ENCODE measurements at places on chromosomes 5 and 9. TPM values are rescaled to one million over a fixed set of nuclear protein-coding genes. Genes with fewer than 3 reads are reported as not detected.

DNA sequence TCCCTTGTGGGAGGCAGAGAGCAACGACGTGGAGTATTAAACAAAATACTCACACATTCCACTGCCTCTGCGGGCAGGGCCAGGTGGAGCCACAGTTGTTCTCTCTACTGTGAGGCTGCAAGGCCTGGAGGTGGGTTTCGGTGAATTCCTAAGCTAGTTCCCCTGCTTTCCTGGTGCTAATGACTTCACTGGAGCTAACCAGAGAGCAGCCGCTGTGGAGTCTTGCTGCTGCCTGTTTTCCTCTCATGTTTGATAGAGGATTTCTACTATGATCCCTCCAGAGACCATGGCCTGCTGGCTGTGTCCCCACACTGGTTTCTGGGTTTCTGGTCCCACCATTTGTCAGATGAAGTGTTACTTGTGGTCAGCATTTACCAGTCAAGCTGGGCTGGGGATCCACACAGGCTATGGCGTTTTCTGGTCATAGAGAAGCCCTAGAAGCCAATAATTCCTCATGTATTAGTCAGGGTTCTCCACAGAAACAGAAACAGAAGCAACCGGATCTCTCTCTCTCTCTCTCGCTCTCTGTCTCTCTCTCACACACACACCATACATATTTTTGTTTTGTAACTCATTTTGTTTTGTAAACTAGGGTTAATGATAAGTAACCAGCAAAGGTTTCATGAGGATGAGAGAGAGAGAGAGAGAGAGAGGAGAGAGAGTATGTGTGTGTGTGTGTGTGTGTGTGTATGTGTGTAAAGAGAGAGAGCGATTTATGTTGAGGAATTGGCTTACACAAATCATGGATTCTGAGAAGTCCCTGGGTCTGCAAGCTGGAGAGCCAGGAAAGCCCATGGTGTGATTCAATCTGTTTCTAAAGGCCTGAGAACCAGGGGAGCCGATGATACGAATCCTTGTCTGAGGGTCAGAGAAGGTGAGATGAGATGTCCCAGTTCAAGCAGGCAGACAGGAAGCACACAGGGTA, 403.0 kb downstream of the GADD45G start:
- H3K4me1 ChIP-seq = no peaks in the 10 kb centered on the region
- no peak for DNase-seq
- no peak overlapping the region for H3K4me3 ChIP-seq
- peaks cover 4% of the 10 kb centered on the region for H3K27me3 ChIP-seq
- peaks cover 2% of the 10 kb centered on the region for H3K36me3 ChIP-seq
- H3K27ac ChIP-seq = no peak overlapping the region

ENTPD2 gene
- not detected for total RNA-seq

GRCh38 chr5:53133020-53133419, 23.5 kb upstream of the MOCS2 start:
- no peak for DNase-seq
- H3K27me3 ChIP-seq = no peaks in the 10 kb centered on the region
- no peaks in the 10 kb centered on the region for H3K4me1 ChIP-seq
- no peak overlapping the region for H3K4me3 ChIP-seq
- H3K27ac ChIP-seq = no peak overlapping the region

DNA sequence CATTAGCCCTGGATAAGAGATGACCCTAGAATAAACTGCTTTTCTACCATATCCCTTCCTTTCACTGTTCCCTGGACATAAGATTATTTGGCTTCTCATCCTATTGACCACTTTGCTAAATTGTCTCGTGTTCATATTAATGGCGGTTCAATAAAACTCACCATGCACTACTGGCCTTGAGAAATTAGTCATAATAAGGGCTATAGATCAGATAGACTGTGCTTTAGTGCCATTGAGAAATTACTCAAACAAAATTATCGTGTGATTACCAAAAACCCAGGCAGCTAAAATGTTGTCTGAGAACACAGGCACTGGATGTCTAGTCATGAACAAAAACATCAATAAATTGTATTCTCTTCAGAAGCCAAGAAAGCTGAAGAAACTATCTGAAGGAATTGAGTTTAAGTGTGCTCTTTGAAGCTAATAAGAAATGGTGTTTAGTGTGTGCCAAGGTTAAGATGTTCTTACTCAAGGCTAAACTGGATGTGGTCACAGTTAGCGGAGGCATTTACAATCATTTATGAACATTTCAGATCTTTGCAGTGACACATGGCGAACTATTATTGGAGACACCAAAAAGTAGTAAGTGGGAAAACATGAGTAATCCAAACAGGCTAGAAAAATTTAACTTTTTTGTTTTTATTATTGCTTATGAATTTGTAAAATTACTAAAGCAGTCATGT, 460.4 kb upstream of the RORB start:
- peaks cover 7% of the 10 kb centered on the region for H3K4me1 ChIP-seq
- no peak overlapping the region for H3K4me3 ChIP-seq
- no peaks in the 10 kb centered on the region for H3K36me3 ChIP-seq
- peak overlapping the region; percentile 51 for H3K27ac ChIP-seq

DNA sequence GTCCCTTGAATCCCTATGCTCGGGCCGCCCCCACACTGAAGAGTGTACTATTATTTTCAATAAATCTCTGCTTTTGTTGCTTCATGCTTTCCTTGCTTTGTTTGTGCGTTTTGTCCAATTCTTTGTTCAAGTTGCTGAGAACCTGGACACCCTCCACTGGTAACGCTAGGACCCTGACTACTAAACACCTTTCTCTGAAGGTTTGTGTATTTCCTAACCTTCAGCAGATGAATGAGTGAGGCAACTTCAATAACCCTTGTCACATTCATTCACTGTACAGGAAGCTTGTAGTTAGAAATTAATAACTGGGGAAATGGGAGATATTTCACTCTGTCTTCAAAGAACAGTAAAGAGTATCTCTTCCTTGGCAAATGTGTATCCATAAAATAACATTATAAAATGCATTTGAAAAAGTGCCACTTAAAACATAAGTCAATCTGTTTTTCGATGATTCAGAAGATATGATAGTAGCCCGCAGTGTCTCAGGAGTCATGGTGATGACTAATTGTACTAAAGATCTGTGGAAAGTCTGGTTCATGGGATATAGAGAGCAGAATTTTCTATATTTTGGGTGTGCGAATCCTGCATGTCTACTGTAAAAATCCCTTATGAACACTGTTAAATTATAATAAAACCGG, 43.2 kb upstream of the ANKH start:
- DNase-seq = no peak
- no peaks in the 10 kb centered on the region for H3K27me3 ChIP-seq
- no peak overlapping the region for H3K4me3 ChIP-seq
- peaks cover 2% of the 10 kb centered on the region for H3K36me3 ChIP-seq
- peaks cover 18% of the 10 kb centered on the region for H3K4me1 ChIP-seq

GRCh38 chr5:36728697-36729543, 122.5 kb downstream of the SLC1A3 start:
- H3K27me3 ChIP-seq = peaks cover 7% of the 10 kb centered on the region
- H3K36me3 ChIP-seq = no peaks in the 10 kb centered on the region
- no peak overlapping the region for H3K4me3 ChIP-seq
- no peak overlapping the region for H3K27ac ChIP-seq
- H3K4me1 ChIP-seq = peaks cover 14% of the 10 kb centered on the region

GRCh38 chr9:78311886-78312524, 15.1 kb downstream of the PSAT1 start:
- no peaks in the 10 kb centered on the region for H3K27me3 ChIP-seq
- H3K4me3 ChIP-seq = no peak overlapping the region
- H3K36me3 ChIP-seq = peaks cover 73% of the 10 kb centered on the region
- DNase-seq = no peak

DOLPP1 gene
- 12.7 TPM for total RNA-seq

DNA sequence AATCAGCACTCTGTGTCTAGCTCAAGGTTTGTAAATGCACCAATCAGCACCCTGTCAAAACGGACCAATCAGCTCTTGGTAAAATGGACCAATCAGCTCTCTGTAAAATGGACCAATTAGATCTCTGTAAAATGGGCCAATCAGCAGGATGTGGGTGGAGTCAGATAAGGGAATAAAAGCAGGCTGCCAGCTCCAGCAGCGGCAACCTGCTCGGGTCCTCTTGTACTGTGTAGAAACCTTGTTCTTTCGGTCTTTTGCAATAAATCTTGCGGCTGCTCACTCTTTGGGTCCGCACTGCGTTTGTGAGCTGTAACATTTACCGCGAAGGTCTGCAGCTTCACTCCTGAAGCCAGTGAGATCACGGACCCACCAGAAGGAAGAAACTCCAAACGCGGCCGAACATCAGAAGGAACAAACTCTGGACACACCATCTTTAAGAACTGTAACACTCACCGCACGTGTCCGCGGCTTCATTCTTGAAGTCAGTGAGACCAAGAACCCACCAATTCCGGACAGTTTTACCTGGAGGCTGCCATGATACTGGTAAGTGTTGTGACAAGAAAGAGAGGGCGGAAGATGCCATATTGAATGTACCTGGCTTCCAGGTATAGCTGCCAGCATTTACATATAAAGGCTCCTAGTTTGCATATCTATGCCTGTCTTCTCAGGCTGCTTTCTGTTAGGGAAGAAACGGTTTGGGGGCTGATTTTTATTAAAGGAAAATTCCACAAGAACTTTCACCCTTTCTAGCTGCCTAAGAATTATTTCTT, 758.5 kb upstream of the CTNND2 start:
- no peaks in the 10 kb centered on the region for H3K27me3 ChIP-seq
- no peak overlapping the region for H3K4me3 ChIP-seq
- no peaks in the 10 kb centered on the region for H3K36me3 ChIP-seq
- H3K27ac ChIP-seq = no peak overlapping the region

GRCh38 chr9:70040376-70040903, 3.2 kb upstream of the MAMDC2 start:
- H3K4me3 ChIP-seq = no peak overlapping the region
- no peak overlapping the region for H3K27ac ChIP-seq
- peaks cover 3% of the 10 kb centered on the region for H3K4me1 ChIP-seq
- H3K36me3 ChIP-seq = peaks cover 3% of the 10 kb centered on the region
- H3K27me3 ChIP-seq = peaks cover 35% of the 10 kb centered on the region

GRCh38 chr5:124310453-124310852, 436.0 kb downstream of the ZNF608 start:
- no peak overlapping the region for H3K27ac ChIP-seq
- H3K4me3 ChIP-seq = no peak overlapping the region
- no peaks in the 10 kb centered on the region for H3K27me3 ChIP-seq
- H3K4me1 ChIP-seq = no peaks in the 10 kb centered on the region
- no peaks in the 10 kb centered on the region for H3K36me3 ChIP-seq
- DNase-seq = no peak

NUTM2F gene
- total RNA-seq = not detected

DNA sequence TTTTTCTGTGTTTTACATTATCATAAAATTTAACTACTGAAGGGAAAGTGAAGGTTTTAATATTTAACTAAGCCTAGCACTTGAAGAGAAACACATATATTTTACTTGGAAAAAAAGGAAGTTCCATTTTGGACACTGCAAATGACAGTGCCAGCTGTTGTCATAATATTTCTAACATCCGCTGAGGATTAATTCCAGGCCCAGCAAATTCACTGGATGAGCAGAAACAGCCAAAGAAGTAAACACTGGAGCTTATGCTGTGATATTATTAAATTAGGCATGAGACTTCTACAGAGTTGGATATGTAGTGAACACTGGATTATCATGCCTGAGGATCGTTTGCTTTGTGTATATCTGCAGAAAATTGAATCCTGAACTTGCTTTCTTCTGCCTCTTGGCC, 67.6 kb downstream of the GHR start:
- no peak overlapping the region for H3K4me3 ChIP-seq
- H3K27ac ChIP-seq = no peak overlapping the region
- H3K4me1 ChIP-seq = no peaks in the 10 kb centered on the region
- H3K36me3 ChIP-seq = no peaks in the 10 kb centered on the region
- no peaks in the 10 kb centered on the region for H3K27me3 ChIP-seq
